ENCODE measurements at places on chromosomes 5 and 9. TPM values are rescaled to one million over a fixed set of nuclear protein-coding genes. Genes with fewer than 3 reads are reported as not detected.

CLPTM1L gene
- 73.8 TPM for total RNA-seq

CAMK4 gene
- total RNA-seq = 5.8 TPM

FCN1 gene
- not detected for total RNA-seq

PCDHB8 gene
- total RNA-seq = 4.6 TPM

COL5A1 gene
- 16.4 TPM for total RNA-seq

SERF1A gene
- total RNA-seq = 16.5 TPM

CDH9 gene
- total RNA-seq = 0.21 TPM

MARVELD2 gene
- 34.7 TPM for total RNA-seq

CDH12 gene
- total RNA-seq = not detected

AHRR gene
- 4.5 TPM for total RNA-seq

SH3GL2 gene
- 5.8 TPM for total RNA-seq

TMEFF1 gene
- total RNA-seq = 66.5 TPM

MEGF9 gene
- total RNA-seq = 0.92 TPM

GRM6 gene
- 0.05 TPM for total RNA-seq

HTR4 gene
- not detected for total RNA-seq

ADAMTSL2 gene
- 0.64 TPM for total RNA-seq

TAF11L5 gene
- not detected for total RNA-seq
